Foreskin keratinocyte (primary cell): ENCODE measurements at places on chromosomes 11 and 22.

DNA sequence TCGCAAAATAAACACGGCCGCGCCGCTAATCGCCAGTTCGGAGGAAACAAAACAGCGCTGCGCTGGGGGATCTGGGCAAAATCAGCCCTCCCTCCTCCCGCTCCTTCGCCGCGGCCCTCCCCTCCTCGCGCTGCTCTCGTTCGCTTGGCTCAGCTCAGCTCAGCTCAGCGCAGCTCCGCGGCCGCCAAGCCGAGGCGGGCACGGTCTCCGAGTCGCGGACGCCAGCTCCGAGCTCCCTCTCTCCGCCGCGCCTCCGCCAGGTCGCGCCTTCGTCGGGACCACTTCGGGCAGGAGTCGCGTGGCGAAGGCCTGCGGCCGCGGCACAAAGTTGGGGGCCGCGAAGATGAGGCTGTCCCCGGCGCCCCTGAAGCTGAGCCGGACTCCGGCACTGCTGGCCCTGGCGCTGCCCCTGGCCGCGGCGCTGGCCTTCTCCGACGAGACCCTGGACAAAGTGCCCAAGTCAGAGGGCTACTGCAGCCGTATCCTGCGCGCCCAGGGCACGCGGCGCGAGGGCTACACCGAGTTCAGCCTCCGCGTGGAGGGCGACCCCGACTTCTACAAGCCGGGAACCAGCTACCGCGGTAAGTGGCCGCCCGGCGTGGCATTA is at the start of gene SPON1:
SPON1 (plus strand) TSS at position 162 of the 607 bp plus-strand sequence; CDS start at position 344, 182 bp downstream.
- no peak for DNase-seq

GRCh38 chr11:7004482-7004881 is 15.7 kb downstream of the ZNF214 start:
- DNase-seq = peak; percentile 75

- DNase-seq = no peak
Observed at GRCh38 chr11:12671370-12671769, 2.9 kb upstream of the TEAD1 start.

DNA sequence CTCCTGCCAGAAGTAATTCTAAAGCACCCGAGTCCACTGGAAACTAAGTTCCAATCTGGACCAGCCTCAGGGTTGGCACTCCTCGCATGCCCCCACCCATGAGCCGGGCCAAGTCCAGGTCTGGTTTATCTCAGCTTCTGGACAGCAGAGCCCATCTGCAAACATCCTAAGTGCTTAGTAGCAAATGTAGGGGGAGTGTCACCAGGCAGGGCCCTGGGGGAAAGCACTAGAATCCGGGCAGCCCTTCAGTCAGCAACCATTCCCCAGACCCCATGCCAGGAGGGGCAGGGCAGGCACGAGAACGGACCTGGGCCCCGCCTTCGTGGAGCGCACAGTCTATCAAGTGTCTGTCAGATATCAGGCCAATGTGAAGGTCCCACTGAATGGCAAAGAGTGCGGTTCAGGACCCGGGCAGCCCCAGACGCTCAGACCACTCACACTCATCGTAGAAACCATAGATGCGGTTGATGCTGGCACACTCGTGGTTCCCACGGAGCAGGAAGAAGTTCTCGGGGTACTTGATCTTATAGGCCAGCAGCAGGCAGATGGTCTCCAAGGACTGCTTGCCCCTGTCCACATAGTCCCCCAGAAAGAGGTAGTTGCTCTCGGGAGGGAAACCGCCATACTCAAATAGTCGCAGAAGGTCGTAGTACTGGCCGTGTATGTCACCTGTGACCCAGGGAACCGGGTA is 1.3 kb downstream of the PPP1CA start:
- DNase-seq = no peak

DNA sequence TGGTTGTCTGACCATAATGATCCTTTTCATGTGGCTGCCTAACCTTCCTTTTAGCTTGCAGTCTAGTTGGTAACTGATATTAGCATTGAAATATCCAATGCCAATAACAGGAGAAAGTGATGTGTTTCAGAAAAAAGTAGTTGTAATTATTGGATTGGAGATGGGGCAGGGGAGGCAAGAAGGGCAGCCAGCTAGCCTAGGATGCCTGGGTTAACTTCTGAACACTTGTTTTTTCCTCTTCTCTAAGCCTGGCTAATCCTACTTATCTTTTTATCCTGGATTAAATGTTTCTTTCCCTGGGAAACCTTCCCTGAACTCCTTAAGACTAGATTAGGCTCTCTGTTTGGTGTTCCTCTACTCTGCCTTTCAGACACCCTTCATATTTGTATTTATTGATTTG is 380.2 kb downstream of the TMEM135 start:
- DNase-seq = no peak

- DNase-seq = no peak
Observed at GRCh38 chr11:117986981-117987574, 884 bp downstream of the IL10RA start.

DNA sequence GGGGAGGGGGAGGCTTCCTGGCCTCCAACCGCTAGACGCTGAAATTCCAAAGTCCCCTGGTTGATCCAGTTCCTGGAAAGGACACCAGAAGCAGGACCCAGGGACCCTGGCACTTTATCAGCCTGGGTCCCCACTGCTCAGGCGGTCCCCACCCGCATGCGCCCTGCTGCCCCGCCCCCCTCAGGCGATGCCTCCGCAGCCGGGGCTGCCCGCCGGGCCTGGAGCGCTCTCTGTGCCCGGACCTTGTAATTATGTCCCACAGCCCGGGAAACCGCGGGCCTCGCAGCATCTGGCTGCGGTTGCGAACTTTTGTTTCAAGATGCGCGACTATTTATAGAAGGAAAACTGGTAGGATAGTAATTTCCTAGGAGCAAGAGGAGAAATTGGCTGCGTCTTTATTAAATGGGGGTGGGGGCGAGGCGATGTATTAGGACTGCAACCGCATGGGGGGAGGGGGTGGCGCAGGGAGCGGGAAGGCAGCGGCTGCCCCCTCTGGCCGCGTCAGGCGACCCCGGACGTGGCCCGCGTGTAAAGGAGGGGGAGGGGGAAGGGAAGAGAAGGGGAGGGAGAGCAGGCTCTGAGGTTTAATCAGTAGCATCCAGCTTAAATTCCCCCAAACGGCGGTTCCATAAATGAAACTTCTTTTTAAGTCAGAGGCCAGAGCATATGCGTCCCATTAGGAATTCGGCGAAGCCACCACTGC is 6.1 kb downstream of the WNT7B start:
- no peak for DNase-seq

DNA sequence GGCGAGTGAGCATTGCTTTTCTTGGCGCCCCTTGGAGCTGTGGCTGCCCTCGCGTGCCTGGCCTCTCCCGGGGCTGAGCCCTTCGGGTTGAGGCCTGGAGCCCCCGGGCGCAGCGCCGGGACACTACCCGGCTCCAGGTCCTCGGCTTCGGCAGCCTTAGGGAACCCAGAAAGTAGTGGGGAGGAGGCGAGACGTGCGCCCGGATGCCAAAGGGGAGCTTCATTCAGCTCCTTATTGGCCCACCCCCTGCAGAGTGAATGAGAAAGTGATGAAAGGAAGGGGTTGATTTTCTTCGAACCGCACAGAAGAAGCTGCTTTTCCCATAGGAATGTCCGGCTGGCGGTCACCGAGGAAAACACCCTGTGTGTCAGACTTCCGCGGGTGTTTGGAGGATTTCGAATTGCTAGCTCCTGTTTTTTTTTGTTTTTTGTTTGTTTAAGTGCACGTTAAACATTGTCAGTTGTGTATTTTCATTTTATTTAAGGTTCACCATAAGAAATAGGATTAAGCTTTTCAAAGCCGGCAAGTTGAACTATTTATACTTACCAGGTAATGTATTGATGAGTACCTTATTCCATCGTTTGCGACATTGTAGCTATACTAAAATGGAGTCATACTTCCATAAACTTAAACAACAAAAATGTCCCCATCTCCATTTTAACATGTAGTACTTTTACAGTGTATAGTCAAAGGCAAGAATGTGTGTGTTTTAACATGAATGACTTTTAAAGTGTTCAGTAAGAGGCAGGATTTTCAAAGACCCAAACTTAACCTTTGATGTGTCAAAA is 841 bp upstream of the EIF4G2 start:
- DNase-seq = no peak

DNA sequence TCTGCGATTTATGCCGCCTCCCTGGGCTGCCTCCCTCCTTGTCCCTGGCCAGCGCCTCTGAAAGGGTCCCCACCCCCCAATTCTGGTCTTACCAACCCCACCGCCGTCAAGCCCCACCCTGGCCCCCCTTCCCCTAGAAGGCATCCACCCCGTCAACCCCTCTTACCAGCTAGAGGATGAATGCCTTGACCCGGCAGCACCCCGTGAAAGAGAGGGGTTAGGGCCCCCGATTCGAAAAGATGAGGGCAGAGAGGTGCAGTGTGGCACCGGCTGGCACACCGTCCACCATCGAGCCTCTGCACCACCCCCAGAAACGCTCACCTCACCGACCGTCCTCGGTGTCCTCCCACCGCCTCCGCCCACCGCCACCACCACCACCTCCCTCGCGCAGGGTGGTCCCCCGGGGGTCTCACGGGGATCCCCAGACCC is 559 bp downstream of the ELFN2 start:
- no peak for DNase-seq

- peak; percentile 33 for DNase-seq
Observed at GRCh38 chr11:58675334-58676155, 53.1 kb downstream of the CNTF start.
